ENCODE measurements at places on chromosomes 16 and 17.

DNA sequence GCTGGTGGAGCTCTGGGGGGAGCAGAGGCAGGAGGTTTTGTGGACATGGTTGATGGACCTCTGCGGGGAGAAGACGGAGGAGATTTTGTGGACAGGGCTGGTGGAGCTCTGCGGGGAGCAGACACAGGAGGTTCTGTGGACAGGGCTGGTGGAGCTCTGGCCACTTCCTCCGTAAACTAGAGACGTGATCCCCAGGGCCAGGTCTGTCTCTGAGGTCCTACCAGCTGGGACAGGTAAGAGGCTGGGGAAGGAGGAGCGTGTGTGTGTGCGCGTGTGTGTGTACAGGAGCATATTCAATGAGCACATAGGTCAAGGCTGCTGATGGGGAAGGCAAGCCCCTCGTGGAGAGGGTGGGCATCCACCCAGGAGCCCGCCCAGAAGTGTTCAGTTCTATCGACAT is 20.6 kb downstream of the RPH3AL start:
- no peak for DNase-seq

- DNase-seq = no peak
These were observed 27.1 kb upstream of the LASP1NB start for GRCh38 chr17:38898291-38898679.

- DNase-seq = no peak
These were observed 3.0 kb downstream of the CDRT4 start for GRCh38 chr17:15464231-15464985.

DNA sequence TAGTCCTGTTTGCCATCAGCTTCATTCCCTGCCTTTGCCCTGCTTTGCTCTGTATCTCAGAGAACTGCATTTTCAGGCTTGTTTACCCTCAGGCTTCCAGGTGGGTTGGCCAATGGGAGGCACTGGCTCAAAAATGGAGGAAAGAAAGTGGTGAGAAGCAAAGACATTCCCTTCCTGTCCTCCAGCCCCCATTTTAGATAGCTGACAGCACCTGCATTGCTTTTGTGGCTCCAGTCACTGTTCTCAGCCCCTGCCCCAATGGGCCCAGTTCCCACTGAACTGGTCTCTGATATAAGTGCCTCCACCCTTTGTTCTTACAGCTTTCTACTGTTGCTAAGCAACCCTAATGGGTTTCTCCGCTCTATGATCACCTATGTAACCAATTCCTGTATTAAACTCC is 19.4 kb upstream of the SDK2 start:
- DNase-seq = no peak

DNA sequence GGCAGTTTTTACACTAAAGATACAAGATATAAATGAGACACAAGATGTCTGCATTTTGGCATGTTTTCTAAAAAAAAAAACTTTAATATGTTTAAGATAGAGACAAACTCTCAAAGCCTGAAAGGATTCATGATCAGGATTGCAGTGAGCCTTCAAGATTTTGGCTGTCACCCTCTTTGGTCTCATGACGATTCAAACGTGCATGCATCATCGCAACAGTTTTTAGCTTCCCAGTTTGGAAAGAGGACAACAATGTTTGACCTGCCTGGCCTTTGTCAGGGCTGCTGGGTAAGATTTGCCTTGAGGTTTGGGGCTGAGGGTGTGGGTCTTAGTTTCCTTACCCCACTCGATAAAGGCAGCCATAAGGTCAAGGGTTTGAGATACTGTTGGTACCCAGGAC is 134.1 kb downstream of the RGS9 start:
- no peak for DNase-seq

DNA sequence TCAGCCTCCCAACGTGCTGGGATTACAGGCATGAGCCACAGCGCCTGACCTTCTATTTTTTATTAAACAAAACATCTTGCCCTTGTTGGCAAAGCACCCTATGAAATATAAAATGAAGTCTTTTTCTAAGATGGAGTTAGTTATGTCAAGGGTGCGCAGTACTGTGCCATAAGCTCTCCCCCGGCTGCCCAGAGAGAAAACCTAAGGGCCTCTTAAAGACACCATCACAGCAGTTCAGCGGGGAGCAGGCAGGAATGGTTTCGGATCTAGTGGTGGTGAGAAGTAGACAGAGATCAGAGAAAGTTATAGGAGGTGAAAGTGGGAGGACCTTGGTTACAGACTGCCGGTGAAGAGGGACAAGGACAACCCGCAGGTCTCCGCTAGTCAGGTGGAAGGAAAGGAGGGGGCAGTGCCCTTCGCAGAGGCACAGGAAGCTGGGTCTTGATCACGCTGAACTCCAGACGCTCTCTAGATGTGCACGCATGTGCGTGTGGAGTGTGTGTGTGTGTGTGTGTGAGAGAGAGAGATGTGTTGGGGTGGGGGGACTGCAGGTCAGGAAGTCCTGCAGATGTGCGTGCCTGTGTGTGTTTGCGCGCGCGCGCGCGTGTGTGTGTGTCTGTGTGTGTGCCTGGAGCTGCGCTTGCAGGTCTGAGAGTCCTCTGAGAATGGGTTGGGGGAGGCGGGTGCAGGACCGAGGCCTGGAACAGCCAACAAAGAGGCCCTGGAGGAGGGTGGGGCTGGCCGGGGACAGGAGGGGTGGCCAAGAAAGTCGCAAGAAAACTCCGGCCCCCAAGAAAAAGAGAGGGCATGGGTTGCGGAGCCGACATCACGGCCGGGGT is 748 bp upstream of the CMTM3 start:
- peak; percentile 78 for DNase-seq

GRCh38 chr17:12730931-12731521 is 58.3 kb upstream of the ARHGAP44 start:
- no peak for DNase-seq

DNA sequence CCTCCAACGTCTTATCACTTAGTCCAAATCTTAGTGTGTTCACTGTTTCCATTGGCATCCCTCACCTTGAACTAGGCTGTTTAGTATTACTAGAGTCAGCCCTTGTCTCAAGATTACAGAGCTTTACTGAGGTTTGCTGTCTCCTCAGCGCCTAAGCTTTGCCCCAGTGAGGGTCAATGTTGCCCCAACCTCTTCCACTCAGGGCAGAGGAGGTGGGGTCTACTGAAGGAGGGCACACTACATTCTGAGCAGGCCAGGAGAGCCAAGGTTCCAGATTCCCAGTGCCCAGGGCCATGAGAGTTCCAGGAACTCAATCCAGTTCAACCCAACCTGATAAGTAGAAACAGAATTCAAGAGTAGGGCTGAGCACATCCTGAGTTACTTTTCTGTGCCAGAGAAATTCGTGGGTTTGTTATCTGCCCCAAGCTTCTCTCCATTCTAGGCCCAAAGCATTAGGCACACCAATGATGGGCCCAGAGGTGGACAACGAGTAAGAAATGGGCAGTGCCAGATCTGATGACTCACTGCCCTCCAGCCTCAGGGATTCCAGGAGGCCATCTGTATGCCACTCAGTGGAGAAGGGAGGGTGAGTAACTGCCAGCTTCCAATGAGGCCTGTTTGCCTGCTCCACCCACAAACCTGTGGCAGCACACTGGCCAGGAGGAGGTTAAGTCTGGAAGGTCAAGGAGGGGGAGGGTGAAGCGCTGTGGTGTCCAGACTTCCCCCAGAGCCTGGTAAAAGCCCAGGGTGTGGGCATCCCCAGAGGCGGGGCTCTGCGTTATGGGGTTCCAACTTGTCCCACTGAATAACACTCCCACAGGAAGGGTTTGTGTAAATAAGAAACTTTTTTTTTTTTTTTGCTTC is 8.2 kb downstream of the TUBG2 start:
- no peak for DNase-seq

GRCh38 chr17:62591333-62591732 is 36.1 kb upstream of the MRC2 start:
- no peak for DNase-seq

DNA sequence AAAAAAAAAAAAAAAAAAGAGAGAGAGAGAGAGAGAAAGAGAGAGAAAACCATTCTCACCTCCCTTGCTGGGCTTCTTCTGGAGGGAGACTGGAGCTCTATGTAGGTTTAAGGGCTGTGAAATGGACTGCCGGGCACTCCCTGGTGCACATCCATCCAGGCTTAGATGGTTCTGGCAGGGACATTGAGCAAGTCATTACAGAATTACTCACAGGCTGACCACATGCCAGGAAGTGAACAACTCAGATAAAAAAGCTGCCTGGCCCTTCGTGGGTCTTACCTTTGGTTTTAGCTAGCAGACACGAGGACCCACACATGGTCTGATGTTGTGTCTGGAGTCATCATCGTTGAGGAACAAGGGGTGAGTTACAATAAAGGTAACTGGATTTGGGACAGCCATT is 847.4 kb upstream of the EEF2KMT start:
- no peak for DNase-seq

- DNase-seq = no peak
These were observed 61.0 kb downstream of the FOXL1 start for GRCh38 chr16:86639354-86639753.

GRCh38 chr17:78330570-78331224 is 29.2 kb downstream of the SOCS3 start:
- DNase-seq = no peak

DNA sequence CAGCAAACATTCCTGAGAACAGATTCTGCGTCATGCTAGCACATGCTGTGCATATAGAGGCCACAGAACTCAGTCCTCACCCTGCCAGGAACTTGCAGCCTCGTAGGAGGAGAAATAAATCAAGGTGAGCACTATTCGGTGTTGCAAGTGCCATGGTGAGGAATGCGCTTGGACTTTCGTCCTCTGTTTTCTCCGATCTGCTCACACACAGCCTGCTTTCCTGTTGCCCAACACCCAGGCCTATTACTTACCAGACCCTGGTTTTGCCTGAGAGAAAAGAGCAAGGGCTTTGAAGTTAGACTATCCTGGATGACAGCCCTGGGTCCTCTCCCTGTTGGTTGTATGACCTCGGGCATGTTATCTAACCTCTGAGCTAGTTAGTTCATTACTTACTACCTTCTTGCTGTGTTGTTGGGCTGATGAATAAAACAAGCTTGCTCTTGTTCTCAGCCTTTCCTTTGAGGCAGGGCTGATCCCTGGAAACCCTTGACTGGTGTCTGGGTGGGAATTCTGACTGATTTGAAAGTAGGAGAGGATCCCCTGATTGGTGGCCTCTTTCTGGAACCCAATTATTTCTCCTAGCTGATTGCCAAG is 2.9 kb downstream of the ACSF2 start:
- DNase-seq = no peak

GRCh38 chr16:50547340-50548124 is 664 bp upstream of the NKD1 start:
- no peak for DNase-seq

GRCh38 chr16:49443576-49443975 is 70.0 kb downstream of the C16orf78 start:
- DNase-seq = no peak

GRCh38 chr16:72848759-72849664 is 198.9 kb downstream of the ZFHX3 start:
- peak; percentile 32 for DNase-seq

DNA sequence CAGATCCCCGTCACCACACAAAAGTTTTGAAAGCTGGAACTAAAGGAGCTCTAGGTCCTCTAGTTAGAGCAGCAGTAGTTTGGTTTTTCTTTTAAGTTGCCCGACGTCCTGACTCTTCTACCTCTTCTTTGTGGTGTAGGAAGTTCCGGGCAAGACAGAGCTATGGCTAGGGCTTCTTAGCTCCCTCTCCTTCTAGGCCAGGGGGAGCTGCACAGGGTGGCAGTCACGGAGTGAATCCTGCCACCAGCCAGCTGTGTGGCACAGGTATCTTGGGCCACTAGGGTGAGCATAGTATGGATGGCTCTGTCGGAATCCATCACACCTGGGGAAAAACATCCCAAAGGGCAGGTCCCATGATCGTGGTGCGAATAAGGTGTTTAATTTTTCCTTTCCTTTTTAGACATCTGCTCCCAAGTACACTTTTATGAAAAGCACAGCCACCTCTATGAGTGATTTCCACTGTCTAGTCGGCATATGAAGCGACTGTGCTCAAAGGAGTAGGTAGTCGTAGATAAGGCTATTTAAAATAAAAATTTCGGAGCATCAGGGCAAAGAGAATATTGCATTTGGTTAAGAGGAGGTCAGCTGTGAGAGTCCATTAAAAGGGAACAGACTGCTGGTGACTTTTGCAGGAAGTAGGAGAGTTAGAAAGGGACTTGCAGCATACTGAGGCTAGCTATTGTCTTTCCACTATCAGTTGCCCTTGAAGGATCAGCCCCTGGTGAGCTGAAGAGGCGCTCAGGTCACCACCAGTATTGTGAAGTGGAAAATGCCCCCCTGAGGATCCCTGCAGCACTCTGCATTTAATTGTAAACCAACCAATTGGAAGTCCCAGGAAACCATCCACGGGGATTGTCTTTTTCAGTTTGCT is 2.1 kb downstream of the PRKCA start:
- DNase-seq = peak; percentile 67

DNA sequence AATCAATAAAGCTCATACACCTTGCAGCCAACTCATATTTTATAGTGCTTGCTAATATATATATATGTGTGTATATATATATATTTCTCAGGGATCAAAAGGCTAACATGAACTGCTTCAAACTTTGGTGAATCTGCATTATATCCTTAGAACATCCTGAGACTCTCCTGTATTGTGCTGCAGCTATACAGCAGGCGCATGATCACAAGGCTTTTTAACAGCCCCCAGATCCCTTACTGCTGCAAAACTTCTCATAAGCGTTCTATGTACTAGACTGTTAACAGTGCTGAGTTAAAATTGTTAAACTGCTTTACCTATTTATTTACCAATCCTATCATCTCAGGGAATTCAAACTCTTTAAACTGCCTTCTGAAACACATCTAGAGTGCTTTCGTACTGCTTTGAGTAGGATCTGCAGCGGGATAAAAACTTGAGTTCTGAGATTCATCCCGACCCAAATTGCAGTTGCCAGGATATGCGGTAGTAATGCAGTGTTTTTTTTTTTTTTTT is 1.3 kb downstream of the GPATCH8 start:
- DNase-seq = peak; percentile 13

DNA sequence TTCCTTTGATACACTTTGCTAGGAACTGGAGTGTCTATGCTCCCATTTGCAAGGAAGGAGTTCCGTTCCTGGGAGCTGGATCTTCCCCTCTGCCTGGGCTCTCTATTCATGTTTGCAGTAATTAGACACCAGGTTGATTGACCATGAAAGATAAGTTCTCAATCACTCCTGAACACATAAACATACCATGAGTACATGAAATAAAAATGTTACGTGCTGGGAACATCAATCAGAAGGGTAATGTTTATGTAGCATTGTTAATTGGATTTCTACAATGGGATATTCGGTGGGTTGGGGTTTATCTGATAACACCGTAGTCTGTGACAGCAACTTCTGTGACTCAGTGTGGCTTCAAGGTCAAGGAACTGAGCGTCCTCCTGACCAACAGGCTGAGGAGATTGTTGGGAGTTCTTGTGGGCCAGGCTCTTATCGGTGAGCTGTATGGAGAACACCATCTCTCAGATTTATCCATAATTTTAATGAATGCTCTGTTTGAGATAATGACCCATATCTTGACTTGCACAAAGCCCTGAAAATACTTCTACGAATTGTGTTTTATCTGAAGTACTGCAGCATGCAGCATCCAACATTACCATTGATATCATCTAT is 136.4 kb downstream of the NPIPB5 start:
- DNase-seq = peak; percentile 17

- DNase-seq = no peak
These were observed 9.7 kb downstream of the CACNG1 start for GRCh38 chr17:67054011-67054591.

Measured in K562 (cell line).